ENCODE measurements at places on chromosomes 11 and 22. TPM values are rescaled to one million over a fixed set of nuclear protein-coding genes. Genes with fewer than 3 reads are reported as not detected.

DNA sequence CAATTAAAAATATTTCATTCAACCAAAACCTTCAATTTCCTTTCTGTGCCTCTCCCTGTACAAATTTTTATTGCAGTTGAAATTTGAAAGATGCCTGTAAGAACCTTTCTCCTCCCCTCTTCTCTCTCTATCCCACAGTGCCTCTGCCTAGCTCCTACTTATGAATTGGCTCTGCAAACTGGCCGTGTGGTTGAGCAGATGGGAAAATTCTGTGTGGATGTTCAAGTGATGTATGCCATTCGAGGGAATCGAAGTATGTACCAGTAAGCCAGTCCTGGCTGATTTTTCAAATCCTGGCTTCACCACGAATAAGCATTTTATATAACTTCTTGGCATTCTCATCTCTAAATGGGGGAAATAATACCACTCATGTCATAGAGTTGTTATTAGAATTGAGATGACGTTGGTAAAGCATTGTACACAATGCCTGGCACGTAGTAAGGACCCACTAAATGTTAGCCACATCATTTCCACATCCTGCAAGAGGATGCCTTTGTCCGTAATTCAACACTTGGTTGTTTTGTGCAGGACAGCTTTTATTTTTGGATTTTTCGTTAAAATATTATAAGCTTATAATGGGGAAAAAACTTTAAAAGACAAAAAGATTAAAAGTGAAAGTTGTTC lies 6.0 kb downstream of the DDX25 start:
- DNase-seq = no peak

- DNase-seq = no peak
Measured at GRCh38 chr11:83285151-83285770, 906 bp downstream of the CCDC90B start.

- no peak for DNase-seq
Measured at GRCh38 chr11:74957937-74958629, 9.0 kb downstream of the SPCS2 start.

Gene NECTIN1
- 3.9 TPM for total RNA-seq

GRCh38 chr11:12448131-12448939 lies 71.0 kb downstream of the PARVA start:
- DNase-seq = no peak

Gene PATE4
- total RNA-seq = not detected

DNA sequence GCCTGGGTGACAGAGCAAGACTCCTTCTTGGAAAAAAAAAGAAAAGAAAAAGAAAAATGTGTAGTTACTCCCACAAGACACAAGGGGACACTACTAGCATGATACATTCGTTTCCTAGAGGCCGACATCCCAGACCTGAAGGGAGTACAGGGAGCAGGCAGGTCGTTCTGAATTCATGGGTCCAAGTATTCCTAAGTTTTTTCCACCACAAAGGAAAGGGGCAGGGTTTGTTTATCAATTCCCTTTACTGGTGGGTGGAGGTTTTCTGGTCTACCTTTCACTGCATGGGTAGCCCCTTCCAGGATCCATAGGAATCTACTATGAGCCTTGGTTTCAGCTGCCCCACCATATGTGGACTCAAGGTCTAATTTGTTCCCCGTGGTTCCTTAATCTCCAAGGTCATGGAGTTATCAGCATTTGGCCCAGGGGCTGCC lies 11.8 kb downstream of the TIGD3 start:
- DNase-seq = peak; percentile 73

DNA sequence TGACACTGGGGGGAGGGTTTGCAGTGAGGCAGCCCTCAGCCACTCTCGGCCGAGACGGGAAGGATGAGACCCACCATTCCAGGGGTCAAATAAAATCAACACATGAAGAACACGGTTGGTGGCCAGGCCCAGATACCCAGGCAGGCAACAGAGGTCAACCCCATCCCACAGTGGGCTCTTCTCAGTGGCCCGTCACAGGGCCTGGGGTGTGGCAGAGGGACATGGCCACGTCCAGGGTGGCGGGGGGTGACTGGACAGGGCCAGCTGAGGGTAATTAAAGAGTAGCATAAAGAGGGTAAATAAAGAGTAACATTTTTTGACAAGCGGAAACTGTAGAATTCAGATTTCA lies 188.4 kb downstream of the ARHGAP42 start:
- no peak for DNase-seq

GRCh38 chr11:36306888-36307287 lies 10.8 kb downstream of the PRR5L start:
- peak; percentile 25 for DNase-seq

Gene PATE2
- total RNA-seq = not detected

- DNase-seq = no peak
Measured at GRCh38 chr22:19568337-19569275, 44.4 kb upstream of the CLDN5 start.

DNA sequence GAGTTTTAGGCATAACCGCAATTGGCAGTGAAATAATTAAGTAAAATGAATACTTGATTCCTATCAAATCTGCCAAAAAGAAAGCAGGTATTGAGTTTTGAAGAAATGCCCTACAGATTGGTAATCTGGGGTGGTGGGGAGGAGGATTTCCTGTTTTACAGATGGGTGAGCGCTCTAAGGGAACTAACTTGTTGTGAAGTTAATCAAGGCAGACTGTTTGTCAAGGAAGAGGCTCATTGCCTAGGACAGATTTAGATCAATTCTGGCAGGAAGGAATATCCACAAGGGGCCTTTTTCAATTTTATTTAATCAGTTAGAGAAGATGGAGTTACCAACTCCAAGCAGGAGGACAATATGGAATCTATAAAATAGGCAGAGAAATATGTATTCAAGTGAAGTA lies 271.5 kb upstream of the CCDC90B start:
- DNase-seq = peak; percentile 42

Gene C11orf16
- not detected for total RNA-seq

Gene MS4A2
- total RNA-seq = not detected

- DNase-seq = peak; percentile 49
Measured at GRCh38 chr22:26674211-26675190, 17.1 kb downstream of the MIAT start.

- DNase-seq = no peak
Measured at GRCh38 chr22:39361496-39361895, 11.7 kb downstream of the SYNGR1 start.

- DNase-seq = peak; percentile 56
Measured at GRCh38 chr22:23119494-23120414, 22.0 kb downstream of the RSPH14 start.

Gene E2F8
- total RNA-seq = not detected

Gene ALDH3B1
- 0.81 TPM for total RNA-seq

- DNase-seq = no peak
Measured at GRCh38 chr11:120068114-120068573, 69.8 kb downstream of the TRIM29 start.

DNA sequence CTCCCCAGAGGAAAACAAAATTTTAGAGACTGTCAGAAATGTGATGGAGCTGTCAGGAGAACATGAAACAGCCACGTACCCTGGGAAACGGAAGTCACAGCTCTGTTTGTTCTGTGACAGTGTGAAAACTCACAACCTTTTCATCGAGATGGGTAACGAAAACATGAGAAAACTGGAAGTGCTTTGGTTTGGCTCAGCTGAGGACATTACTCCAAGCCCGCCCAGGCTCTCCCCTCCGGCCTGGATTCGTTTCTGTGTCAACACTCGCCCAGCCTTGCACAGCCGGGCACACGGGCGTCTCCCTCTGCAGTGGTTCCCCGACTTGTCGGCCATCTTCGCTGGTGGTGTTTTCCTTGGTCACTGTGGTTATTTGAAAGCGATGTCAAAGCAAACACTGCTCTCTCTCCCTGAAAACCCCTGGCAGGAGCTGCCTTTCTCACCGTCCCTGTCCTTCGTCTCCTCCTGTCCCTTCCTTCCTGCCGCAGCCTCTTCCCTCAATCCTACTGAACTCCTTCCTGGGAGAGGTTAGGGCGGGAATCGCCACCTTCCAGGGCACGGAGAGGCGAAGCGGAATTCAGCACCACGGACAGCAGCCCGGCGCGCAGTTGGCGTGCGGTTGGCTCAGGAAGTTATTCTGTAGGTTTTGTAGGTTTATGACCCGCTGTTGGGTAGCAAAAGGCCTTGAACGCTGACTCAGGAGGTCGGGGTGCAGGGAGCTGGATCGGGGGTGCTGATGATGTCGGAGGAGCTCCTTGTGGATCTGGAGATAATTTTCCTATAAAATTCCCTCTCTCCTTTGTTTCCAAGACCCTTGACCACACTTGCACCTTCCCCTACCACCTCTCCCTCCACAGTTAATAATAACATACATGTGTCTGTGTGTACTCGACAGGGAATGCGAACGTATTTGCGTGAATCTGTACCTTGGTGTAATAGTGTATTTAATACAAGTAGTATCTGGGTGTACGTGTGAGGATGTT lies 13.1 kb upstream of the RPS19BP1 start:
- DNase-seq = peak; percentile 70

GRCh38 chr11:112294688-112295340 lies 34.2 kb upstream of the PLET1 start:
- no peak for DNase-seq

- DNase-seq = no peak
Measured at GRCh38 chr22:23632178-23632577, at the start of gene DRICH1. Gene DRICH1 (minus strand): TSS chr22:23632321. CDS start chr22:23632023, 298 bp downstream.

Gene CDKN1C
- total RNA-seq = 8.0 TPM

GRCh38 chr22:23067691-23068090 lies 2.6 kb upstream of the GNAZ start:
- no peak for DNase-seq

DNA sequence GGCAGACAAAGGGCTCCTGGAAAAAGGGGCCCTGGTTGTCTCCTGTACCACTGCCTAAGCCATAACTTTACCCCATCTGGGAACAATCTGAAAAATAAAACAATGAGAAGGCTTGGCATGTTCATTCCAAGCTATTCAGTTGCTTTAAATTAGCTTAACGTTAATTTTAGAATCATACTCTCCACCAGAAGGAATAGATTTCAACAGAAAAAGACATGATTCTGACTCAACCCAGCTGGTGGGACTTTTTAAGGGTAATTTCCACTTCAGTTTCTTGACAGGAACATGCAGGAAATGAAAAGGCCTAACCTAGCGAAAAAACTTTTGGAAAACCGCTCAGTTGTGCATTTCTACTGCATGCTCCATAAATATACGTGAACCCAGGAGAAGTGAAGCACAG lies 7.9 kb downstream of the SF3A1 start:
- DNase-seq = no peak

DNA sequence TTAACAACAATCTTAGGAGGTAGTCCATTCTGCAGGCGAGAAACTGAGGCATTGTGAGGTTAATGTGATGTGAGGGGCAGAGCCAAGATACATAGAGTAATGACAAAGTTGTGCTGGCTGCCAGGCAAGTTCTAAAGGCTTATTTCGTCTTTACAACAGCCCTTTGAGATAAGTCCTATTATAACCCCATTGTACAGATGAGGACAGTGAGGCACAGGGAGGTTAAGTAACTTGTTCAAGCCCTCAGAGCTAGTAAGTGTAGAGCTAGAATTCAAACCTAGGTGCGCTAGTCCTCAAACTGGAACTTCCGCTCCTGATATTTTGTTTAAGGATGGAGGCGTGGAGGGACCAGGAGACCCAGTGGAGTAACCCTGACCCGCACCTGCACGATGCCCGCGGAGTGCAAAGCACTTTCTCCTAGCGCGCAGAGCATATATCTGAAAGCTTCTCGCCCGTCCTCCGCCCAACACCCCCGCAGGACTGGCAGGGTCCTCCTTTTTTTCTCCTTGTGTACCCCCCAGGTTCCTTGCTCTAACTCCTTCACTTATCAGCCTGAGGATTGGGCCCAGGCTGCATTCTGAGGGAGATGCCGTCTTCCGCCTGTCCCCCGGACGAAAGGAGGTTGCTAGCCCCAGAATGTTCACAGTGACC lies 4.9 kb upstream of the FLI1 start:
- DNase-seq = no peak

GRCh38 chr22:46442217-46442853 lies 95.1 kb downstream of the CELSR1 start:
- DNase-seq = no peak

Gene POLR2L
- 39.0 TPM for total RNA-seq

- peak; percentile 22 for DNase-seq
Measured at GRCh38 chr11:31824879-31825837, 14.0 kb upstream of the PAX6 start.

GRCh38 chr11:12762696-12763324 lies 88.6 kb downstream of the TEAD1 start:
- DNase-seq = no peak

DNA sequence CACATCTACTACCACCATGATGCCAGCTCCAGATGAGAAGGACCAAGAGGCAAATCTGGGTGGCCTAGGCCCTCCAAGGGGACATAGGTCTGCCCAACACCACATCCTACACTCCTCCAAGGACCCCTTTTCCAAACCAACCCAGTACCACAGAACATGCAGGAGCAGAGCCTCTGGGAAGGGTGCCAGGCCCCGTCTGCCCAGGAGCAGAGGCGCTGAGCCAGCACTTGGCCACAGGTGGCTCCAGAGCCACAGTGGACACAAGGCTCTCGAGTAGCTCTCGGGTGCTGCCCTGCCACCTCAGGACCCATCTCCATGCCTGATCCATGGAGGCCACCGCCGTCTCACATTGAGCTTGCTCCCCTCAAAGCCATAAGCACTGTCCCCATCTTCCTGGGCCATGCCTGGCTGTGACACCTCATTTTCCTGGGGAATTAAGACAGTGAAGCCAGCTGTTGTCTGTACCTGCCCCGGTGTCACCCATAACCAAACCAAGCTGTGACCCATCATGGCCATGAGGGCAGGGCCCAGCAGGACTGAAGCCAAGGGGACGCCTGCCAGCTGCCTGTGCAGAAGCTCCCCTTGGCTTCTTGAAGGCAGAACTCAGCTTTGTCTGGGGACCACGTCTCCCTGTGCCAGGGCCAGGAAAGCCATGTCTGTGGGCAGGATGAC lies 7.4 kb downstream of the MOB2 start:
- DNase-seq = no peak

Gene FEN1
- total RNA-seq = 9.8 TPM

GRCh38 chr22:23673050-23673620 lies 17.7 kb upstream of the RGL4 start:
- DNase-seq = no peak

GRCh38 chr11:10274726-10275125 lies 19.3 kb downstream of the SBF2 start:
- no peak for DNase-seq

Gene MUC15
- not detected for total RNA-seq

GRCh38 chr22:20814221-20814808 lies 40.4 kb downstream of the SERPIND1 start:
- DNase-seq = no peak

Gene SHANK2
- total RNA-seq = 0.07 TPM

- peak; percentile 45 for DNase-seq
Measured at GRCh38 chr11:58900479-58901420, 38.5 kb upstream of the GLYATL1 start.

Data from B cell (primary cell).